Activated naive CD8-positive, alpha-beta T cell treated with anti-CD3 and anti-CD28 coated beads for 36 hours (primary cell): ENCODE measurements at places on chromosomes 16 and 17.

GRCh38 chr17:4331614-4332013 lies 34.9 kb downstream of the UBE2G1 start:
- no peak for DNase-seq

GRCh38 chr17:71229070-71229469 lies 891.8 kb upstream of the SOX9 start:
- no peak for DNase-seq

DNA sequence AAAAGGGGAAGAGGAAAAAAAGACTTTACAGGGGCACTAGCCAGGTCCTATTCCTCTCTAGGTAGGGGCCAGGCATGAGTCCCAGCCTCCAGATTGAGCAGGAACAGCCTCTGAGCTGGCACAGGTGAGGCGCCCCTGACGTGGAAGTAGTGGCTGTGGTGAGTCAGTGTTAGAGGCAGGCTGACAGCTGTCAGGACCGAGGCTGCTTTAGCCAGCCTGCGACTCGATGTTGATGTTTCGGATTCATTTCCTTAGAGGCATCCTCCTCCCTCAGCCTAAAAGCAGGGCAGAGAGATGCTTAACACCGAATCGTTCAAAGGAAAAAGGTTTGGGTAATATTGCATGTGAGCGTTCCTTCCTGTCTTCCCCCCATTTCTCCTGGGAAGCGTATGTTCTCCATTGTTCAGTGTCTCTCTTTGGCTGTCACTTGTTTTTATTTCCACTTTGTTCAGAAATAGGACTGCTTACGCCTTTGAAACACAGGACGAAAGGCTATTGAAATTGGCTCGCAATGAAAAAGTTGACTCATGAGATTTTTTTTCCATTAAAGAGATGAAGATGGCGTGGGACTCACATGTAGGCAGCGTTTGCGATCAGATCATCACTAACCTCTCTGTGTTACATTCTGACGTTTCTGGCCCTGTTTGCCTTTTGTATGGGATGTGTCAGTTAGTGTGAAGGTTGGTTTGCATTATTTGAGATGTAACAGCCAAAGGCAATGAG lies 1.3 kb downstream of the KIAA0513 start:
- DNase-seq = peak; percentile 79

DNA sequence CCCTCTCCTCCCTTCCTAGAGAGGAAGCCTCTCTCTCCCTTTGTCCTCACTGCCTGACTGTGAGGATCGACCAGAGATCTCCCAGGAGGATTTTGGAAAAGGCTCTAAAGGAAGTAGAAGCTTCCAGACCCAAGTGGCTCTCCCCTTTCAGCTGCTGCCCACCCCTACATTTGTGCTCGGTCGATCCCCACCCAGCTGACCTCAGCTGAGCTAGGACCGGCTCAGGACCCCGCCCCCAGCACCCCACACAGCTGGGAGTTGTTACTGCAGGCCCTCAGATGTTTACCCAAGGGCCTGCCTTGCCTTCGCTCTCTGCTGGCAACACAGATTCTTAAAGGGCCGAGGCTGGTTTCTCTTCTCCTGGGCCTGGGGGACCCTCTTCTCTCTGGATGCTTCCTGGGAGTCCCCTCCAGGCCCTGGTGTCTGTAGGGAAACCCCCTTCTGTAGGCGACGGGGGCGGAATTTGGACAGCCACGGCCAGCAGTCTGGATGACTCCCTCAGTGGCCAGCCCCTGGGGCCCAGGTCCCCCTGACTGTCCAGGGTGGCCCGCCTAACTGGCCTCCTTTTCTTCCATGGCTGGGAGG lies 26.9 kb upstream of the TIMP2 start:
- DNase-seq = no peak

GRCh38 chr17:49074851-49075540 lies 57.6 kb upstream of the B4GALNT2 start:
- DNase-seq = no peak

- DNase-seq = no peak
These were observed 4.7 kb upstream of the NHERF1 start for GRCh38 chr17:74743755-74744154.
